ENCODE measurements at places on chromosomes 3 and 15.

DNA sequence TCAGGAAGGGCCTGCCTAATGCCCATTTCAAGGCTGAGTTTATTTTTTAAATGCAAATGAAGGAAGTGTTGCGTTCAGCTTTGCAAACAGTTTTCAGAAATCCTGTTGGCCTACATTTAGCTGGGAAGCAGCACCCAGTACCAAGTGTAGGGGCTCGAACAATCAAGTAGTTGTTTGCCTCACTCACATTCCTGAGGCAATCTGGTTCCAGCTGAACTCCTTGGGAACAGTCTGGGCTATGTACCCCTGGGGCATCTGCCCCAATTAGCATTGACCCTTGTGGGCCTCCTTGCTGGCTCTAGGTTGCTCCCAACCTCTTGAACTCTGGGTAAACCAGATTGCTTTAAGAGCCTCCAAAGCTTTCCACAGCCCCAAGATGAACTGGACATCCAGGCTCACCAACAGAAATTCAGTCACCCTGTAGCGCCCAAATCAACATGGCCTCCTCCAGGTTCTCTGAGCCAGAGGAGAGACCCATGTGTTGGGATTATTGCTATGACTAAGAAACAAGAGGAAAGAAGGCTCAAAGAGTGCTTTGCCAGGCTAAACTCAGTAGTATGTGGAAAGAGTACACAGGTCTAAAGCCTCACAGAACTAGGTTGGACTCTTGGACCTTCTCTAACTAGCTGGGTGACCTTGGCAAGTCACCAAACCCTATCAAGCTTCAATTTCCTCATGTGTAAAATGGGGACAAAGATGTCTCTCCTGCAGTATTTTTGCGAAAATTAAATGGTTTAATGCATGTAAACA, 532.7 kb downstream of the SOX2 start:
- peak; percentile 41 for DNase-seq

- no peak for DNase-seq
Measured at GRCh38 chr15:56824175-56824574, 90.9 kb upstream of the ZNF280D start.

DNA sequence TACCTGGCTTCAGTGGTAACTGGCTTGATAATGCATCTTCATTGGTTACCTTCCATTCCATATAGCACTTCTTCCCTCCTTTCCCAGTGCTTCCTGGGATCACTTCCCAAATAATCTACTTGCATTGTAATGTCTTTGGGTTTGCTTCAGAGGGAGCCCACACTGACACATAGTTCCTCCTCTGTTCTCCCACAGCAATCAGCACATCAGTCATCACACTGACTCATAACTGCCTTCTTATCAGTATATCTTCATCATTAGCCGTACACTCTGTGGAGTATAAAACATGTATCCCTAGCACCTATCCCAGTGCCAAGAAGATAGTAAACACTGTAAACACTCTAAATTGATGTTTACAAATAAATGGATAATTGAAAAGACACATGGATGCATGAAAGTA, 91.4 kb upstream of the SCN10A start:
- DNase-seq: peak; percentile 1

- DNase-seq: no peak
Measured at GRCh38 chr3:10918011-10918410, 74.5 kb upstream of the SLC6A1 start.

- no peak for DNase-seq
Measured at GRCh38 chr3:43866529-43867353, 176.0 kb downstream of the ABHD5 start.

DNA sequence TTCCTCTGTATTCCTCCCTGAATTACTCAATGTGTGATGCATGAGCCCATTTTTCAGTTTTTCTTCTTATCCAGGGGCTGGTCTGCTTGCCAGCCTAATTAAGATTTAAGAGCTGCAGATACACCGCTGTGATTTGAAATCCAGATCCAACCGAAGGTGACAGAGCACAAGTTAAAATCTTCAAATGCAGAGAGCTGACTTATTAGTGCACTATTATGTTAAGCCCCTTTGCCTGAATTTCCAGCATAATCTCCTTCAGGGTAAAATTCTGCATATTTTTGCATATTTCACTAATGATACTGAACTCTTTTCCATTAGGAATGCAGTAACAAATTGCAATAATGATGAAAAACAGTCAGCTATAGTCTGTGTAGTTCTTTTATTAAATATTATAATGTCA, 583.6 kb downstream of the ROBO2 start:
- no peak for DNase-seq

DNA sequence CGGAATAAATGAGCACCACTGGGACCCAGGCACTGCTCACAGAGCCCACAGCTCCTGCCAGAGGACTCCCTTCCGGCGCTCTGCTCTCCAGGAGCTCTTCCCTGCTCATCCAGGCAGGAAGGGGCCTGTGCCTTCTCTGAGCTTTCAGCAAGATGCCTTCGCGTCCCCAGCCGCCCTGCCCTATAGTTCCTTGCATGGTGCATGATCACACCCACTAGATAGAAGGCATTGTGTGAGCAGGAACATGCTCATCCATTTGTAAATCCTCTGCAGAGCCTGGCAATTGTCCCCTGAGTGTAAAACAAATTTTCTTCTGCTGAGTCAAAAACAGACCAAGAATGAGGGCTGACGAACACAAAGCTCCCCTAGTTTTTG, 181.6 kb downstream of the MEGF11 start:
- no peak for DNase-seq

DNA sequence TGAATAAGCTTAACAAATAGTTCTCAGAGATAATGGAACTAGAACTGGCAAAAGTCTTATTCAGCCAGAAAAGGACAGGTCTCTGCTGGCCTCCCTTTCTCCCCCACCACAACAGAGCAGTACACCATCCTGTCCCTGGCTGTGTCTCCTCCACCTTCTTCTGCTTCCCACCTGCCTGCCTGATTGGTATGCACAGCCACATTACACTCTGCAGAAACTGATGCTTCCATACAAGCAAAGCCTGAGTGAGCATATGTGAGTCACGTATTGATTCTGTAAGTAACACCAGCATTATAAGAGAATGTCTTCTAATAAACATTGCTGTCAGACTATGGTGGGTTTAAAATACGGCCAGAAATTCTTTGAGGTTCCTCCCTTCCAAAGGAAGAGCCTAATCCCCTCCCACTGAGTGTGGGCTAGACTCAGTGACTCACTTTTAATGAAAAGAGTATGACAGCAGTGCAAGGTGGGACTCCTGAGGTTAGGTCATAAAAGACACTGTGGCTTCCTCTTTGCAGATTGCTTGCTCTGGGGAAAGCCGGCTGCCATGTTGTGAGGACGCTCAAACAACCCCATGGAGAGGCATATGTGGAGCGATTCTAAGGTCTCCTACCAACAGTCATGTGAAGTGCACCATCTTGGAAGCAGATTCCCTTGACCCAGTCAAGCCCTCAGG, 44.4 kb downstream of the ANXA2 start:
- no peak for DNase-seq

- no peak for DNase-seq
Measured at GRCh38 chr3:19662486-19662885, 271.5 kb downstream of the EFHB start.

DNA sequence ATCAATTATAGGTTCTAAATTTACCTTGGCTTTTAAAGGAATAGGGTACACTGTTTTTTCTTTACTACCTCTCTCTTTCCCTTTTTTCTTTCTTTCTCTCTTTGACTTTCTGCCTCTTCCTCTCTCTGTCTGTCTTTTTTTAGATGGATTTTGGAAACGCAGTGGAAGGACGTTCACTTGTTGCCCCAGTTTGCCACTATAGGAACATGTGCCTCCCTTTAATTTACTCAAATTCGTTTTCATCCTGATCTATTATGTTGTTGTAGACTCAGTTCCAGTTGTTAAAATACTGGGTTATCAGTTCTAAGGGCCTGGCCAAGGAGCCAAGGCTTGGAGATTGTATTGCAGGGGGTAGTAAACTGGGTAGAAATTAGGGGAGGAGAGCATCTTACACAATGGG, 1.1 kb upstream of the SPINK8 start:
- DNase-seq: no peak

GRCh38 chr15:76986743-76987142, 8.2 kb upstream of the PSTPIP1 start:
- DNase-seq: no peak

GRCh38 chr3:114377426-114377825, 83.6 kb downstream of the TIGIT start:
- DNase-seq: no peak

DNA sequence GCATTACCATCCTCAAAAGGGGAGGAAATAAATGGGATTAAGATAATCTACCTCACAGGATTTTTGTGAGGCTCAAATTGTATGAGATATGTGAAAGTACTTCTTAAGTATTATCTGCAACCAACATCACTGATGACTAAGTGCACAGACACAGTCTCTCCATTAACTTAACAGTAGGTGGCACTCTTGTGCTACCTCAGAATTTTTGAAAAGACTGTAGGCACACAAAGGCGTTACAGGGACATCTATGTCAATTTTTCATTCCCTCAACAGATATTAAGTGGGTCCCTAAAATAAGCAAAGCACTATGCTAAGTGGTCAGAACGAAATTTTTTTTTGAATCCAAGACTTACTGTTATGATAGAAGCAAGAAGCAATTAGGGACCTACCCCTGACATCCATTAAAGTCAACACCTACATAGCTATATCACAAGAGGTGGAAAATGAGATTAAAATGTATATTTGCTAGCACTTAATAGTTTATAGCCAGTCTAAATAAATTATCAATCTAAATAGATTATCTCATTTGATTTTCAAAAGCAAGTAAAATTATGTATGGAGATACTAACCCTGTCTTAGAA, 52.9 kb downstream of the RYK start:
- DNase-seq: no peak

DNA sequence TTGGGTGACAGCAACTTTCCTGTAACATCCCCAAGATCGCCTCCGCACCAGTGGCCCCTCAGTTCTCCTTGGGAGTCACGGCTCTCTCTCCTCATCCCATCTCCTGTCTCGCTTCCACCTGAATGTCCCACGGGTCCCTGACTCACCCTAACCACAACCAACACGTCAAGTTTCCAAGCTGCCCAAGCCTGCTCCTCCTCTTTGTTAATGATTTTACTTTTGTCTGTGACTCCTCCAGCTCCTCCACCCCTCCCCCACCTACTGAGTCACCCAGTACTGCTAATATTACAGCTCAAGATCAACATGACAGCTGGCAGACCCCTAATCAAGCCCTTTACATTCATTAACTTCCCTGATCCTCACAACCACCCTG, 39.3 kb downstream of the BDH1 start:
- no peak for DNase-seq

DNA sequence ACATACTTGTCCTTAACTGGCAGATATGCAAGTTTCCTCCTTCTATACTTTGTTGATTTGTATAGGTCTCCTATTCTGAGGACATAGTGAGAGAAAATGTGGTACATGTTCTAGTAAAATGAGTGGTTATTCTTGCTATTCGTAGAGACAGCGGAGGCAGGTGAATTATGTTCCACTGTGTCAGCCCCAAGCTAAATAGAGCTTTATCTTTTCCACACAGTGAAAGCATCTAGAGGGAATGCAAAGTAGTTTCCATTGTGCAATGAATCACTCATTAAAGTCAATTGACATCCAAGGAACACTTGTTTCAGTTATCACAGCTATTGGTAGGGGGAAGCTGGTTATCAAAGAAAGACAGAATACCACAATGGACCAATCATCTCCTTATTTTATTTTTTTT, 262.4 kb downstream of the NLGN1 start:
- no peak for DNase-seq

DNA sequence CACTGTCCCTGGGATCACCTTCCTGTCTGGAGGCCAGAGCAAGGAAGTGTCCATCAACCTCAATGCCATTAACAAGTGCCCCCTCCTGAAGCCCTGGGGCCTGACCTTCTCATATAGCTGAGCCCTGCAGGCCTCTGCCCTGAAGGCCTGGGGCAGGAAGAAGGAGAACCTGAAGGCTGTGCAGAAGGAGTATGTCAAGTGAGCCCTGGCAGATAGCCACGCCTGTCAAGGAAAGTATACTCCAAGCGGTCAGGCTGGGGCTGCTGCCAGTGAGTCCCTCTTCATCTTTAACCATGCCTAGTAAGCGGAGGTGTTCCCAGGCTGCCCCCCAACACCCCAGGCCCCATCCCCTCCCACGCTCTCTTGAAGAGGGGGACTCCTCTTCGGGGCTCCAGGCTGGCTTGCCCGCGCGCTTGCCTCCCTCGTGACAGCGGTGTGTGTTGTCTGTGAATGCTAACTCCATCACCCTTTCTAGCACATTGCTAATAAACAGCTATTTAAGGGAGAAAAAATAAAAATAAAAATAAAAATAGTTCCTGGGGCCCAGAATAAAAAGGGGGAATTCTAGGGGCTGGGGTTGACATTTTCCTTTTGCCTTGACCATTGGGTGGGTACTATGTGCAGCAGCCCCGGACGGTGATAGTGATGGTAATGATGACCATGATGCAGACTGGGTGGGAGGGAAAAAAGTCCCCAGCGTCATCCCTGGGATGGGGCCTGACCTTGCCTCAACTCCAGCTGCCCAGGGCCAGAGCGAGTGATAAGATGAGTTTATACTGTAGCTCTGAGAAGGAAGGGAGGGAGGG, 3.3 kb upstream of the ALAS1 start:
- DNase-seq: no peak

DNA sequence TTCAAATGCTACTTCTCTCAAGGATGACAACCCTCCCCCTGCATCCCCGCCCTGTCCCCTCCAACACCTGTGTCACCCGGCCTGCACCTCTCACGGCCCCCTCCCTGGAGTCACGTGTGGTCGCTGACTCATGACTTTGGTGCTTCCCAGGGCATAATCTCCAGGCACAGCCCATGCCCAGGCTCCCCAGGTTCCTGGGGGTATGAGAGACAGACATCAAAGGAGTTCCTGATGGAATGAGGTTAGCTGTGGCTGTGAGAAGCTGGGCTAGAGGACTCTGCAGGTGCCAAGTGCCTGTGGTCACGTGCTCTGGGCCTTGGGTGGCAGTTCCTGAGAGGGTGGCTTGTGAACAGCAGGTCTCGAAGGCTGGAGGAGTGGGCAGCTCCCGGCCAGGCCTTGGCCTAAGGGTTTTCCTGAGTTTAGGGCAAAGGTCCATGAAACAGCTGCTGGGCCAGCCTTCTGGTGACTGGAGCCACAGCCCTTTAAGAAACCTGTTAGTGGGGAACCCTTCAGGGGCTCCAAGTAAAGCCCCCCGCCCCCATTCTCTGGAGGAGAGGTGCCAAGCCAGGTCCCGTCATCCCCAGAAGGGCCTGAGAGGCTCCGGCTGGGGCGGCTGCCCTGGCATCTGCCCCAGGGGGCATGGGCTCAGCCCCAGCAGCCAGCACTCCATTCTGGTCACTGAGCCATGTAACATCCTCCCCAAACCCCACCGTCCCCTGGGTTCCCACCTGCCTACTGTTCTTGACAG, 230.0 kb downstream of the XXYLT1 start:
- DNase-seq: no peak

DNA sequence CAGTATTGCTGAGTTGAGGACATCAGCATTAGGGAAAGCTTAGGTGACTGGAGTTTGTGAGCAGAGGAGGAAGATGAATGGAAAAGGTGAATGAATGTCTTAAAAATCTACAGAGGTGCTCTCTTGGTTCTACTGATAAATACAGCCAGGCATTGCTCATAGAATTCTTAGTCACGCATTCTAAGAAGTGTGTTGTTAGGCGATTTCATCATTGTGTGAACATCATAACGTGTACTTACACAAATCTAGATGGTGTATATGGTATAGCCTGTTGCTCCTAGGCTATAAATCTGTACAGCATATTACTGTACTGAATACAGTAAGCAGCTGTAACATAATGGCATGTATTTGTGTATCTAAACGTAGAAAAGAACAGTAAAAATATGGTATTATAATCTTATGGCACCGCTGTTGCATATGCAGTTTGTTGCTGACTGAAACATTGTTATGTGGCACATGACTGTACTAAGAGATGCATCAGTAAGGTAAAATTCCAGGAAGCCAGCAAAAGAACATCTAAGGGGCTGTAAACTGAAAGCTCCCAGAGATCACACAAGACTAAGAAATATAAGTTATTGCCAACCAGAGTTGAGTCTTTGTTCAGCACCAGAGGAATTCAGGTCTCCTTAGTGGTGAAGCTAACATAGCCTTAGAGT, 42.9 kb upstream of the ASB14 start:
- DNase-seq: no peak

All from caudate nucleus (tissue), 63 donors.